ENCODE measurements at places on chromosomes 12 and 14. TPM values are rescaled to one million over a fixed set of nuclear protein-coding genes. Genes with fewer than 3 reads are reported as not detected.

DNA sequence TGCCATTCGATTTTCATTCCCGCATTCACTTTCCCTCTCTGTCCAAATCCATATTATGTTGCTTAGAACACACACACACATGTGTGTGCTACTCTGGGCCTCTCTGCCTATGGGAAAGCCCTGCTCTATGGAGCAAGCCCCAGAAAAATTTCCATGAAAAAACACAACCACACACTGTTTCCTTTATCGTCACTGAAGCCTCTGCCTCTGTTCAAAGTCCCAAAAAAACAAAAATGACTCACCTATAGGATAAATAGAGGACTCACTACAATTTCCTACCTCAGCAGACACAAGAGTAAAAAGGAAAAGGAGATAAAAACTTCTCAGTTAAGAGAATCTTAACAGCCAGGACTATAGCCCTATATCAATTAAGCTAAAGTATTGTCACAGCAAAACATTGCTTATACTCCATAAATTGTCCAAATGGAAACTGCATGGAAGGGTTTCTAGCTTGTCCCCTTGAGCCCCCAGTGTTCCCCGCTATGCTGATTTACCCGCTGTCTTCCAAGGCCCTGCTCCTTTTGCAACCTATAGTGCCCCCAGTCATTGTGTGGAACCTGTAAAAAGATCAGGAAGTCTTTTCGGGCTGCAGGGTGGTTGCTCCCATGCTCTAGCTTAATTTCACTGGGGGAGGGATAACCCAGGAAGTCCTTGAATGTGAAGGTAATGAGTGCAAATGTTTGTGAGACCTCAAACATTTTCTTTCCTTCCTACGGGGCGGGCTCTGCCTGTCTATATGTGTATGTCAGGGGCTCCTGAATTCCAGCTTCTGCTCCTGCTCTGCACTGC is 11.1 kb upstream of the PIP4K2C start:
- DNase-seq = no peak

GRCh38 chr12:71128191-71128788 is 29.5 kb downstream of the TSPAN8 start:
- no peak for DNase-seq

DNA sequence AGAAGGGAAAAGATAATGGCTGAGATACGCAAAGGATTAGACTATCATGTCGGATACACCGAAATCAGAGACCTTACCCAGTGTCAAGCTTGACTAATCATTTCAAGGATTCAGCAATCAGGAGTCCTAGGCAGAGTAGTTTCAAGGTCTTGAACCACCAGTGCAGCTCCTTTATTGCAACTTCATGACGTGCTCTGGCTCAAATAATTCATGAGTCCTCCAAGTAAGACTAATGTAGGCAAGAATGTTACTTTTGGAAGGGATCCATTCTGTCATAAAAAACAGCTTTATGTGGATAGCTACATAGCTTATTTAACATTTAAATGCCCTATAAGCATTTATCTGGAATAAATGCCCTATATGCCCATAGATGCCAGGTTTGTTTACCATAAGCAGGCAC is 123.2 kb downstream of the LMO3 start:
- no peak for DNase-seq

DNA sequence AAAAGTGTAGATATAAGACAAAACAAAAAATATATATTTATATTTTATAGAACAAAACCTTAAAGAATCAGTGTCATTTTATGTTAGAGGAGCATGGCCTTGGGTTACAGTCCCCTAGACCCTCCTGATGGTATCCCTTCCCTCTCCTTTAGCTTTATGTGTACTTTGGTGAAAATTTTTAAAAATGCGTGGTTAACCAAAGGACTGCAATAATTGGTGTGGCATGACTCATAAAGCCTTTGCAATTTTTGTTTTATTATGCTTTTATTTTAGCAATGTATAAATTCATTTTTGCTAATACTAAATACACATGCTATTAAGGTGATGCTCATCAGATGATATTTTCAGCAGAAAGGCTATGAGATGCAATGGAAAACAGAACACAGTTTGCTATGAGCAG is 264.4 kb downstream of the SYT1 start:
- no peak for DNase-seq

The ITPR2 gene
- total RNA-seq = 128 TPM

DNA sequence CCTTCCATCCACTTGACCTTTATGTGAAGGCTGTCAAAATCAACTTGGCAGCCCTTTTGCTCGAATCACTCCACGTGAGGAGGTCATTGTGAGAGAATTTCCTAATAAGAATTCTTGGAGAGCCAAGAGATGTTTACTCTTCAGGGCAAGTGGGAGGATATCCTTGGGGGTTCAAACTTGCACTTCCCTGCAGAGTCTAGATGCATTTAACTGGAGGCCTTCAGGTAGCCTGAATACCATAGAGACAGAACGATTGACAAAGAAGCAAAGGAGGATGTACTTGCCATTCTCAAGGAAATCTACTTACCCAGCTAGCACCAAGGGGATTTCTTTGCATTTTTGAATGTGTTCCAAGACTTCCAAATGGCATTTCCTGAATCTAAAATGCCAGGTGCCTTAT is 1702.6 kb upstream of the FLRT2 start:
- no peak for DNase-seq

The HOXC10 gene
- not detected for total RNA-seq

The CIROP gene
- total RNA-seq = not detected

DNA sequence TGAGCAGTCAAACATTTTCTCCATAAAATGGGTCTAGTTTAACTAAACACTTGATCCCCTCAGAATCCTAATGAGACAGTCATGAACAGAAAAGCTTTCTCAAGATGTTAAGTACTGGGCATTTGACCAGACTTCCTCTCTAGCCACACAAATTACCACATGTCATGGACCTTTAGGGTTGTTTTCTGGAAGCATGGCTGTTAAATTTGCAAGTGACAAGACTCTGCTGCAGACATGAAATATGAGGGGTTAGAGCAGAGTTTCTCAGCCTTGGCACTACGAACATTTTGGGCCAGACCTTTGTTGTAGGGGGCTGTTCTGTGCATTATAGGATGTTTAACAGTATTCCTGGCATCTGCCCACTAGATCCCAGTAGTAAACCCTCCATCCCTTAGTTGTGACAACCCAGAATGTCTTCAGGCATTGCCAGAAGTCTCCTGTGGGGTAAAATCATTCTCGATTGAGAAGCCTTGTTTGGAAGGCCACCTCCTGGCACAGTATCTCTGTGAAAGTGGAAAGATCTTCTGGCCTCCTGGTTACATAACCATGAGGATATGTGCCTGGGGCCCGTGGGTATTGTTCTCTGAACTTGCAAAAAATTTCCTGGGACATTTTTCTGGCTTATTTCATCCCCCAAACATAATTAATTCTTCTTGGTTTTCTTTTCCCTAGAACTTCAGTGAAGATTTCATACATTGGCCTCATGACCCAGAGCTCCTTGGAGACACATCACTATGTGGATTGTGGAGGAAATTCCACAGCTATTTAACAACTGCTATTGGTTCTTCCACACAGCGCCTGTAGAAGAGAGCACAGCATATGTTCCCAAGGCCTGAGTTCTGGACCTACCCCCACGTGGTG is 4.3 kb downstream of the TMEM106C start:
- DNase-seq = no peak

DNA sequence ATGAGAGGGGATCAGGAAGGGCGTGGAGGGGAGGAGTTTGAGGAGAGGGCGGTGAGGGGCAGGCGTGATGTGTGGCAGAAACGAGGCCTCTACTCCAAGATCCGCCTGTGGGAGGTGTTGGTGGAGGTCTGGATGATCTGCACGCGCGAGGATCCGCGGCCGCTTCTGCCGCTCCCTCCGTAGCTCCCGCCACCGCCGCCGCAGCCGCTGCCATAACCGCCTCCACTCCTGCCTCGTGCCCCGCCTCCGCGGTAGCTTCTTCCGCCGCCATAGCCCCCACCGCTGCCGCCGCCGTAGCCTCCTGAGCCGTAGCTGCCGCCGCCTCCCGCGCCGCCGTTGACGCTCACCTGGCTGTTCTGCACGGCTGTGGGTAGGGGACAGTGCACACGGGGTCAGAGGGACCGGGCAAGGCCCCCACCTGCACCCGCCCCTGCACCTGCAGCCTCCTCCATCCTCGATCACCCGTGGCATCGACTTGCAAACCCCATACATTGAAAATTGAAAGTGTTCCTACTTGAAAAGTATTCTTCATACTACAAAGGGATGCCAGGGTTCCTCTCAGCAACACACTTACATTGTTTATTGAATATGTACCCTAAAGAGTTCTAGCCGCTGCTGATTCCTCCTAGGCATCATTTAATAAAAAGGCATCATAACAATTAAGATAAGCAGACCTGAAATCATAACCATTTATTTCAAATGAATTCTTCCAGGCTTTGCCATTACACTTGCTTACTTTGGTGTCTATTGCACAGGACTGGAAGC is 11.1 kb upstream of the KRT1 start:
- DNase-seq = no peak

The POTEM gene
- not detected for total RNA-seq

GRCh38 chr12:124613151-124613585 is 45.8 kb upstream of the NCOR2 start:
- no peak for DNase-seq
